Cerebellar nuclear complex (tissue), 1 donor: ENCODE measurements at places on chromosomes 3 and 15.

DNA sequence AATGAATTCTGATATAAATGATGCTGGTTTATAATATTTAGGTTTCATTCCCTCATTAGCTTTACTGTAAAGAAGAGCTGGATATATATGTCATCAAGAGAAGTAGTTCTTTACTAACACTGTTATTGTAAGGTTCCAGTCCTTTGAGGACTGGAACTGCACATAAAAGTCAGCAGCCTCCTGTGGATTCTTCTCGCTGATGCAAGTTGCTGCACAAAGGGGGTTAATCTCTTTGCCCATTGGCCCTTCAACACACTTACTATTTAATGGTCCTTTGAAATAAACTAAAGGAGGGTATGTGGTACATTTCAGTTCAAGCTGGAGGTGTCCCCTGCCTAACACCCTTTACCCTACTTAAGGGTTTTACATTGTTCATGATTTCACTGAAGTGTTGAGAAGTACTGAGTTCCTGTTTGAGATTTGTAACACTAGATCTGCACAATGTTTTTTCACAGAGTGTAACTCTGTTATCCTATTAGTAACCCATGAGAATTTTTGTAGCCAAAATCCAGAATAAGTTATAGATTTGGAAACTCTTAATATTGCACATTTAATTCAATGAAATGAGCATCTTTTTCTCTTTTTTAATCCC lies 43.9 kb downstream of the NR2C2 start:
- DNase-seq: no peak

DNA sequence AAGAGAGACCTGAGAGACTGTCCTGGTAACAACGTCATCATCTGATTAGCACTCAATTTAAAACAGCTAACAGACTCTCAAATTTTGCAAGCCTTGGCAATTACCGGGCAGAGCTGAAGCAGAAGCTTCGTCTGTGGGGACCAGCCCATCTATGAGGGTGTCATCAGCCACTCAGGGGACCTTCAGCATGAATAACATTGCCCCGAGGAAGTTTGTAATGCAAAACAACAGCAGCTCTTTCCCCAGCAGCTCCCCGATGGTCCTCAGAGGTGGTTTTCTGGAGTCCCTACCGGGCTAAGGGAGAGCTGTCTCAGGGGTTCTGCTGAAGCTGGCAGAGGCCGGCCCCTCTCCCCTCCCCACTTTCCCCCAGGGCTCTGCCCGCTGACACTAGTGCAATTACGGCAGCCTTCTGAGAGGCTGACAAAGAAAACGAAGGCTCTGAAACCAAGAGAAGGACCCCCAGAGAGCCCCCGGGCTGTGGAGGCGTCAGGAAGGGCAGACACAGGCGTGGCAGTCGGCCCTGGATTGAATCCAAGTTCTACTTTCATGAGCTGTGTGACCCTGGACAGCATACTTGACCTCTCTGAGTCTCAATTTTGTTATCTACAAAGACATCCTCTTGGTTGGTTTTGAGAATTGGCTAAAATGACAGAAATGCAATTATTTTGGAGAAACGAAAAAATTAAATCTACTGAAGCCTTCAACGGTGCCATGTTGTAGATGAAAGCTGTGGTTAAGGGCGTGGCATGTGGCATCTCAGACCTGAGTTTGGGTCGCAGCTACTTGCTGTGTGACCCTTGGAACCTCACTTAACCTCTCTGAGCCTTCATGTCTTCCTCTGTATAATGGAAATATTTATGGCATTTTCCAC lies 102.1 kb upstream of the TLE3 start:
- DNase-seq: no peak

DNA sequence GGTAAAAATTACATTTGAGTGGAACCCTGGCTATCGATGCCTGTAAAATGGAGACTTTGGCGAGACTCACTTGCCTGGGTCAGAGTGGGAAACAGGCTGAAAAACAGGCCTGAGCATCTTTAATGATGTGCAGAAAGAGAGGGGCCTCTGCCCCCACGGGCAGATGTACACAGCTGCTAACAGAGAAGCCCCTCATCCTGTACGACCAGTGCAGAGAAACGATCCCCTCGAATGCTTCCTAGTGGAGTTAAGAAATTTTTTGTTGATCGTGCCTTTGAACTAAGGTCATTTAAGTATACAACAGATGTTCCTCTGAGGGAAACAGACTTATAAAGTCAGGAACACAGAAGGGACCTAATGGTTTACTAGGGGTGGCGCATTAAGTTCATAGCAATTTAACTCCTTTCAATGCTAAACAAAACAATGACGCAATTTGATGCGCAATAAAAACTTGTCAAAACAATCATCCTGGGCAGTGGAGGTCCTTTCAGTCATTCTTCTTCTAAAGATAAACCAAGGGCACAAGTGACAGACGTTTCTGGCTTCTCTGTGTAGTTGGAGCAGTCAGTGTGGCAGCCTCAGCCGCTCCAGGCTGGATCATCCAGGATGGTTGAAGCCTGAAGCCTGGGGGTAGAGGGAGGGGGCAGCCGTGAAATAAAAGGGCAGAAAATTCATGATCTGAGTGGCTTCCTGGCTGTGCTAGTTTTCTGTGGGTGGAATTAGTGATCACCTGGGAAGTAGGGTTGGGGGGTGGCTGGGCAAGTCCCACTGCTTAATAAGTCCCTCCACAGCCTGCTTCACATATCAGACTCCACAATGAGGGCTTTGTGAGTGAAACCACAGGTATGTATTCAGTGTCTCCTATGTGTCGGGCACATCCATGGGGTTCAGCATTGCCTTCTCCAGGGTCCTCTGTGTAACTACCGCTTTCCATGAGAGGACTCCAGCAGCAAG lies 50.8 kb upstream of the MRPS22 start:
- DNase-seq: no peak

- DNase-seq: no peak
These were observed 18.8 kb downstream of the PLA2G4F start for GRCh38 chr15:42137461-42138261.

DNA sequence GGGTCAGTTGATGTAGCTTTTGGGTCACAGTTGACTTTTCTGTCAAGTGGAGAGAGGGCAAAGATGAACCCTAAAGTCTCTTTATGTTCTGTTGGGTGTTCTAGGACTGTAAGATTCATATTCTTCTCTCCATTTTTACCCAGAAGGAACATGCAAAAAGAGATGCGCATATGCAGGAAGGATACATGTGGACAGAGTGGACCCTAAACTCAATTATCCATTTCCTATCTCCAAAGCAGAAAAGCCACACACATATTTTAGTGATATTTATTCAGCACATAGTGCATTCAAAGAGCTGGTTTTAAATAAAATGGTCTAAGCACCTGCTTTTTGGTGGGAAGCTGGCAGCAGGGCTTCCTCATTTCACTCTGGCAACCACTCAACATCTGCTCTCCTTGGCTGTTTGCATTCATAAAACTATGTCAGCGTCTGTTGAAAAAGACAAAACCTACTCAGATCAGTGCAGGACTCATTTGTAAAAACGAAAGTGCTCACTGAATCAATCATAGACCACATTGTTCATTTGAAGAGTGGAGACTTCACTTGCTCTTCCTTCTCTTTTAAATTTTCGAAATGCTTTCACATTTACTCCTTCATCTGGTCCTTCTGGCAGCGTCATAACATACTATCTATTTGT lies 96.6 kb downstream of the SEMA6D start:
- DNase-seq: no peak

GRCh38 chr15:49460411-49460941 lies 37.4 kb downstream of the FGF7 start:
- no peak for DNase-seq

DNA sequence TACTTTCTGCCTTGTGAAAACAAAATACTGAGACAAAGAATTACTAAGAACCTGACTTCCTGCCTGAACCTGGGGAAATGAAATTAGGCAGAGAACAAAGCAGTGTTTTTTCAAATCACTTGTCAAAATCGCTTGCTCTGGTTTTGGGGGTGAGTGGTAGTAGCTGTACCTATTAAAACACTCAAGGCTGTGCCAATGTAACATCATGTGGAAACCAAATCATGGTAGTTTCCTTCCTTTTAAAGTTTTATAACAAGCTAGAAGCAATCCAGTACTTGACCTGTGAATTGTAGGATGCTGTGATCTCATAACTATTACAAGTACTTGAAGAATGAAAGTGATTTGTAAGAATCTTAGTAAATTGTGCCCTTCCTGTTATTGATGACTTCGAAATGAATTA lies 6.7 kb downstream of the CMTM8 start:
- no peak for DNase-seq

DNA sequence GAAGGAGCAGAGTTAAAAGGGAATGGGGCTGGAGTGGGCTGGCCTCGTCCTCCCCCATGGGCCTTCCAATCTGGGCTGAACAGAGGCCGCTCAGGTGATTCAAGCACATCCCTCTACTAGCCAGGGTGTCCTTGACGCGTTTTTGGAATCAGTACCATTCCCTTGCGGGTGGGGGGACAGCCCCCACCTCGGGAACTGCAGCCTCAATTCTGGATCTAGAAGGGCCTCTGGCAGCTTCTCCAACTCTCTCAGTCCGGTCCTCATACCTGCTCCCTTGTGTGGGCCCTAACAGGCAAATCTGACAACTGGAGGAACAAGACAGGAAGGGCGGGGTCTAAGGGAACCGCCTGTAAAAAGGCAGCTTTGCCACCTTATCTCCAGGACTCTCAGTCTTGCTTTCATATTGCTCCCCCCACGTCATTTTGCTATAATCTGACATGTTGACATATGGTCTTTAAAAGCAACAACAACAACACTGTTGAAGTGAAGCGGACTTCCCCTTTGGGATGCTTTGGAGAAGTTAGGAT lies 802 bp upstream of the CHRNB4 start:
- no peak for DNase-seq

DNA sequence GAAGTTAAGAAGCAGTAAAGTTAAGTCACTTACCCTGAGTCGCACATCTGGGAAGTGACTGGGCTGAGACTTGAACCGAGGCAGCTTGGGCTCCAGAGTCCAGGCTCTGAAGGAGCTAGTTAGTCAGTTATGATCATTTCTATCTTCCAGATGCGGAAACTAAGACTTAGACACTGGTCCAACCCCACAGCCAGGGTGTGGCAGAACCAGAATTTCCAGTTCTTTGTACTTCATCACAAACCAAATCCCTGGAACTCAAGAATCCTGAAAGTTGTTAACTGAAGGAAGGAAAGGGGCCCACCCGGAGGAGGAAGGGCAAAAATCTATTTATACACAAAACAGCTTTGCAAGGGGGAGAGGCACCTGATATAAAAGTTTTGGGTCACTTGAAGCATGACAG lies 389.9 kb downstream of the SHQ1 start:
- no peak for DNase-seq

DNA sequence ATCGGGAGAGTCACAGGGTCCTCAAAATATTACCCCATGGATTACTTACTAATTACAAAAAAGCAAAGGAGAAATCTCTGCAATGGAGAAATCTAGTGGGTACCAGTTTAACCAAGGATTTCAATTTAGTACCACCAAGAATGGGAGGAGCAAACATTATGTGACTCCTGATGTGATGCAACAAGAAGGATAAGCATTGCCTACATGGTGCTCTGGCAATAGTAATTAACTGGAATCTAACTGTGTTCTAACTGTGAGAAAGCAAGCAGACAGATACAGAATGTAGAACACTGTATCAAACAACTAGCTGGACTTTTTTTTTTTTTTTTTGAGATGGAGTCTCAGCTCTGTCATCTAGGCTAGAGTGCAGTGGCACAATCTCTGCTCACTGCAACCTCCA lies 159.2 kb downstream of the TNIK start:
- DNase-seq: no peak

DNA sequence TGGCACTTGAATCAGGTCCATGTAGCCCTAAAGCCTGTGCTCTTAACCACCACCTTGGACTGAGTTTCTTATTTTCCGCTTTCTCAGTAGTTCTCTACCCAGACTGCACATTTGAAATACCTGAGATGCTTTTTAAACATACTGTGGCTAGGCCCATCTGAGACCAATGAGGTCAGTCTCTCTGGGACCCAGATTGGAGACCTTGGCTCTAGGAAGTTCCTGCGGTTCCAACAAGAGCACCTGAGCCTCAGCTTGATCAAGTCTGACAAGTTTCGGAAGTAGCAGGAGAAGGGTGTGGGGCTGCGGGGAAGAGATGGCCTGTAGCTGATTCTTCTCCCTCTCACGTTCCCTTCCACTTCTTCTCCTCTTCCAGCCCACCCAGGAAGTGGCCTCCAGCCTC lies 11.5 kb upstream of the TSEN2 start:
- no peak for DNase-seq

DNA sequence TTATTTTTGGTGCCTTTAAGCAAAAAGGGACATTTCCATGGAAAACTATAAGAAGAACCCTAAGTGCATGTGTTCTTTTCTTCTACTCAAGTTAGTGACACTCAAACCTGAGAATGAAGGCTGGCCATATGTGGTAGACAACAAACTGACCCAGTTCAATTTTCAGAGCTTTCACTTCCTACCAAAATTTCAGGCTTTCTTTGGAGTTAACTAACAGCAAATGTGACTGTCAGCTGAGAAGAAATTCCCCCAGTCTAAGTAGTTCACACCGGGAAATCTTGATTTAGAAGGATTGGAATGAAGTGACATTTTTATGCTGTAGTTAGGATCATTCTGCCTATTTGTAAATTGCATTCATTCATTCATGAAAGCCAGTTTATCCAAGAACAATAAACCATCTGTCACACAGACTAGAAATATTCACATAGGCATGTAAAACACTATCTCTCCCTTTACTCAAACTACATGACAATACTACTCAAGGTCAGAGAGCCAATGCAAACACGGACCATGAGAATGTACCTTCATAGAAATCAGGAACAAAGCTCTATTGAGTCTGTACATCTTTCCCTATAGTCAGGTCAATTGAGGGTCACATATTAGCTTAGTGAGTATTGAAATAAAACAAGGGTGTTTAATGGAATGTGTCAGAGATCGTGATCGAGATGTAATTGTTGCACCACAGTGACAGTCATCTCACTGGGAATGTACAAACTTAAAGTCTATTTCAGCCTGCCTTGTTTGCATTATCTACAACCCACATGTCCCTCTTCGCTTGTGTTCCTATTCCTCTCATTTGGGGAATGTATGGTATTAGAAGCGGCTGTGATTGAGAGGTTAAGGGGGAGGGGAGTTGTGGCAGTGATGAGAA lies 113.8 kb upstream of the TGFBR2 start:
- DNase-seq: no peak

GRCh38 chr3:151539599-151539998 lies 78.7 kb upstream of the IGSF10 start:
- no peak for DNase-seq

DNA sequence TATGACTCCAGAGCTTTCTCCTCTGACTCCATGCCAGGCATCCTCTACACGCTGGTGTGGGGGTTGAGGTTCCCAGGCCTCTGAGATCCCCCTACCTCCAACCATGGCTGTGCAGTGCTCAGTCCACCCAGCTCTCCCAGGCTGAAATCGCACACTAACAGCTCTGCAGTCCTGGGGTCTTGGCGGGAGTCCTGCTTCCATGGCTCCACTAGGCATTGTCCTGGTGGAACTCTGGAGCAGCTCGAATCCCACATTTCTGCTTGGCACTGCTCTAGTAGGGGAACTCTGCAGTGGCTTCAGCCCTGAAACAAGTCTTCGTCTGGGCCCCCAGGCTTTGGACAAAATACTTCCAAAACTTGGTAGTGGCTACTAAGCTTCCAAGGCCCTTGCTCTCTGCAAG lies 50.7 kb downstream of the ROPN1B start:
- no peak for DNase-seq

- DNase-seq: no peak
These were observed 283.8 kb upstream of the NR2F2 start for GRCh38 chr15:96046620-96047240.

GRCh38 chr3:134928819-134929218 lies 133.8 kb downstream of the EPHB1 start:
- no peak for DNase-seq

- no peak for DNase-seq
These were observed 60.5 kb downstream of the SLMAP start for GRCh38 chr3:57816471-57817095.

GRCh38 chr15:83644439-83644838 lies 9.5 kb upstream of the ADAMTSL3 start:
- no peak for DNase-seq
